ENCODE measurements at places on chromosomes 5 and 9. TPM values are rescaled to one million over a fixed set of nuclear protein-coding genes. Genes with fewer than 3 reads are reported as not detected.
A peak's percentile ranks its signal among the peaks of the same experiment; 100 is the strongest.

GLRA1 gene
- total RNA-seq: not detected

DNAJA1 gene
- total RNA-seq: 93.6 TPM

TRPM3 gene
- total RNA-seq: 0.32 TPM

- no peaks in the 10 kb centered on the region for H3K36me3 ChIP-seq
- H3K27ac ChIP-seq: no peak overlapping the region
- DNase-seq: no peak
- H3K27me3 ChIP-seq: no peaks in the 10 kb centered on the region
Measured at GRCh38 chr5:96080557-96080956, 118.9 kb upstream of the ELL2 start.

DNA sequence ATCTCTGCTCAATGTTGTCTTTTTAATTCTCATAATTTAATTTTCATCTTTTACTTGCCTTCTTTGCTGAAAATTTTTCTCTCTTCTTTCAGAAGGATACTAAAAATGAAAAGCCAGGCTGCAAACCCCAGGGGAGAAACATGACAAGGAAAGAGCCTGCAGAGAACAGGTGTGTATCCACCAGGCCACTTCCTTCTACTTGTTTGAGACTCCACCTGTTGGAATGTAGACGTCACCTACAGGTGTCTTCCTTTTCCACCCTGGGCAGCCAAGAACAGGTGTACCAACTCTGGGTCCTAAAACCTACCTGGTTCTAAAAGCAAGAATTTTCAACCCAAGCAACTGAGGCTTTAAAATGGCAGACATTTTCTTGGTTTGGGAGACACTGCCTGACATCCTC is 166.8 kb downstream of the ATP10B start:
- H3K4me3 ChIP-seq: peak overlapping the region; percentile 53
- peak; percentile 87 for DNase-seq
- no peaks in the 10 kb centered on the region for H3K27me3 ChIP-seq
- no peaks in the 10 kb centered on the region for H3K36me3 ChIP-seq
- H3K27ac ChIP-seq: peak overlapping the region; percentile 74
- no peaks in the 10 kb centered on the region for H3K4me1 ChIP-seq

GRCh38 chr9:71675105-71675856 is 93.0 kb downstream of the CEMIP2 start:
- no peaks in the 10 kb centered on the region for H3K36me3 ChIP-seq
- no peaks in the 10 kb centered on the region for H3K27me3 ChIP-seq
- no peak overlapping the region for H3K4me3 ChIP-seq

Data from colonic mucosa (tissue), 4 donors.